Activated effector memory CD4-positive, alpha-beta T cell treated with anti-CD3 and anti-CD28 coated beads, Interleukin-2, amount 50 U/mL, for 16 hours (primary cell): ENCODE measurements at places on chromosomes 6 and 20.

GRCh38 chr6:3484946-3485345 lies 28.1 kb upstream of the SLC22A23 start:
- DNase-seq: no peak

DNA sequence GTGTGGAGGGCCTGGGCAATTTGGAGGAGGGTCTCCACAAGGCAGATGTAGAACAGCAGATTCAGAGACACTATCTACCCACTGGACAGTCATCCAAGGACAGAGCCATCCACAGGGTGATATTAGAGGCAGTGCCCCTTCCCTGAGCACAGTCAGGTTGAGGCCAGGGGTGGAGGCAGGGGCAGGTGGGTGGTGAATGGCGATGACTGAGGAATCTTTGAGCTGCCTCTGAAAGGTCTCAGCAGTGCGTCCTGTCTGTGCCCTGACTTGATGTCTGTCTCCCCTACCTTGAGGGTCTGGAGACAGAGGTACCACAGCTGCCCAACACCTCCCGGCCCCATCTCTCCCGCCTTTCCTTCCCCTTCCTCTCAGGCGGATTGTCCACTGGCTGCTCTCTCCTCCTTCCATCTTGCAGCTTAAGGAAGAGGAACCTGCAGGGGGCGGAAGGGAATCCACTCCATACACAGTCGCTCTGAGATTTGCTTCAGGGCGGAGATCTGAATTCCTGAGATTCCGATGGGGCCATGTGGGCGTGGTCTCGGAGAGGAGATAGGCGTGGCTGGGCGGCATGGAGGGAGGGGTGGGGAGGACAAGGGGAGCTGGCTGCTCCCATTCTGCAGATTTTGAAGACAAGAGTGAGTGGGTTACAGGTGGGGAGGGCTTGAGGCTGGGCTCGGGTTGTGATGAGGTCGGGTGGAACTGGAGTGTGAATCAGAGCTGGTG lies 1.7 kb downstream of the MUCL3 start:
- no peak for DNase-seq

DNA sequence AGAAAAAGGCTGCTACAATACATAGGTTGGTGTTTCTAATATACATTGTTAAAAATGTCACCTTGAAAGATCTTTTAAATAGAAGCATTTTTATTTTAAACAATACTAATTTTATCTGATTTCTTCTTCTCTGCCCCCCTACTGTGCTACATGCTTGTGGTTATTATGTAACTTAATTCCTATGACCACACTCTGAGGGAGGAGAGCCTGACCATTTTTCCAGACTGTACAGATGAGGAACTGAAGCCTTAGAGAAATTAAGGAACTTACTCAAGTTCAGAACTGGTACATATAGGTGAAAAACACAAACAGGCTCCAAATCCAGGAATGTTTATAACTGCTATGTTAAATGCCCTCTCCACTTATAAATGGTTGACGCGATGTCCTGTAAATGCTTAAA lies 43.4 kb upstream of the ARHGAP18 start:
- DNase-seq: no peak

- DNase-seq: no peak
Measured at GRCh38 chr20:53713328-53714056, 119.9 kb upstream of the ZNF217 start.

GRCh38 chr6:132236744-132237143 lies 164.5 kb downstream of the MOXD1 start:
- no peak for DNase-seq

DNA sequence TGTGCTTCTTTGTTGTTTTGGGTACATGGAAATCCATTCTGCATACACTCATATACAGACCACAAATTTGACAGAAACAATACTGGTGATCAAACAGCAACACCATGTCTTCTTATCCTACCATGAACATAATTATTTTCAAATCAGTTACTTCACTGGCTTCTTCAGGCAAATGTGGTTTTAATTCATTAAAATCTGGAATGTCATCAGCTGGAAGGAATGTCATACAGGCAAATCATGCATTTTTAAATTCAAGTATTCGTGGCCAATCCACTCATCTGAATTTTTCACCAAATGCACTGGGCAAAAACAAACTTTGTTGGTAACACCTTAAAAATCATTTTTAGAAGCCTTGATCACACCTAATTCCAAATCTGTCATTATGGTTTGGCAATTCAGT lies 59.3 kb downstream of the KIF6 start:
- DNase-seq: no peak

GRCh38 chr20:57525328-57526086 lies 567 bp upstream of the CTCFL start:
- DNase-seq: no peak
